GM12865 (cell line): ENCODE measurements at places on chromosomes 3 and 15.

GRCh38 chr15:43517354-43518196 is at the start of gene MAP1A:
TSS of gene MAP1A (plus strand) at chr15:43517608. CDS start at chr15:43521474, 3,866 bp downstream.
- no peak for DNase-seq

GRCh38 chr3:16396202-16396601 is 117.3 kb downstream of the RFTN1 start:
- no peak for DNase-seq

DNA sequence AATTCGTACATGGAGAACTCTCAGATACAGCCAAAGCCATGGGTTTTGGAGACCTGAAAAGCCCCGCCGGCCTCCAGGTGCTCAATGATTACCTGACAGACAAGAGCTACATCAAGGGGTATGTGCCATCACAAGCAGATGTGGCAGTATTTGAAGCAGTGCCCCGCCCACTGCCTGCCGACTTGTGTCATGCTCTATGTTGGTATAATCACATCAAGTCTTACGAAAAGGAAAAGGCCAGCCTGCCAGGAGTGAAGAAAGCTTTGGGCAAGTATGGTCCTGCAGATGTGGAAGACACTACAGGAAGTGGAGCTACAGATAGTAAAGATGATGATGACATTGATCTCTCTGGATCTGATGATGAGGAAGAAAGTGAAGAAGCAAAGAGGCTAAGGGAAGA is 23.5 kb downstream of the MYO5A start:
- DNase-seq: no peak

DNA sequence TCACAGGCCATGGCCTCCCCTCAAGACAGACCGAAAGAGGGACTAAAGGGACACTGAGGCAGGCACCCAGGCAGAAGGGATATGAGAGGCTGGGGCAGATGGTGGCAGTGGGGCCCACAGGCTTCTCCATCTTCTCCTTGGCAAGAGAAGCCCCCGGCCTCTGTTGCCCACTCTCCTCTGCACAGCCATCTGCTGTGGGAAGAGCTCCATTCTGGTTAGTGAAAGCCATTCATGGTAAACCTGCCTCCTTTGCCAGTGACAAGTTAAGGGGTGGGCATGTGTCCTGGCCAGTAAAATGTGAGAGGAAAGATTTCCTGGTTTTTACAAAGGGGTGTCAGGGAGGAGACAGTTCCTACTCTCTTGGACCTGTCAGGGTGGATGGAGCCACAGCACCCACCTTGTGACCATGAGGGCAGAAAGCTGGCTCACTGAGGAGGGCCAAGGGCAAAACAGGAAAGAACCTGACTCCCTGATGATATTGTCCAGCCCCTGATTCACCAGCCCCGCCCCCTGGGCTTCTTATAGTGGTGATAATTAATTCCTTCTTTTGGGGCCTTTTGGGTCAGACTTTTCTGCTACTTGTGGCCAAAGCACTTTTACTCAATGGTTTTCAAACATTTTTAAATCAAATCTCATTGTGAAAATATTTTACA is 130.4 kb upstream of the SMAD3 start:
- DNase-seq: no peak

DNA sequence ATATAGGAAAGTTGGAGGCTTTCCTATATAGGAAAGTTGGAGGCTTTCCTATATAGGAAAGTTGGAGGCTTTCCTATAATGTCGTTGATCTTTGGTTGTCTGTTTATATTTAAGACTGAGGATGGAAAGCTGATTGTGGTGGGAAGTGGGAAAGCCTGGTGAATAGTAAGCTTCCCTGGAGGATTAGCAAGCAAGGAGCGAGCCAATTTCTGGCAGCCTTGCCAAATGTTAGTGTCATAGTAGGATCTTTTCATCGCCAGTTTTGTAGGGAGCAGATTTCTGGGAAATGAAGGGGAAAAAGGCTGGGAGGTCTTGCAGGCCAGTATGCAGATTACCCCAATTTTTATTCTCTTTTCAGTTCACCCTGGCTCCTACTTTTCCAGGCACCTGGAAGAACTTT is 39.9 kb upstream of the CCNL1 start:
- DNase-seq: no peak

DNA sequence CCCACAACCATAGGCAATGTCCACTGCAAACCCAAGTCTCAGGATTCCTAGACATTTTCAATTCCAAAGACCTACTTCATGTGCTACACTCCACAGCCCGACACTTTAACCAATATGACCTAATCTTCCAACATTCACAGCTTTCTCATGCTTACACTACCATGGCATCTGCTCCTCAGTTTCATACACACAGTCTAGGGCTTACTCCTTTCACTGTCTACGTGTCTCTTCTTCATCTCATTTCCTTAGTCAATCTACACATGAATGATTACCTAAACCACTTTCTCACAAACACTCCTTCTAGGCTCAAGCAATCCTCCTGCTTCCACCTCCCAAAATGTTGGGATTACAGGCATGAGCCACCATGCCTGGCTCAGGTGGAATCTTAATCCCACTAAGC is 106.3 kb downstream of the STAG1 start:
- peak; percentile 11 for DNase-seq

DNA sequence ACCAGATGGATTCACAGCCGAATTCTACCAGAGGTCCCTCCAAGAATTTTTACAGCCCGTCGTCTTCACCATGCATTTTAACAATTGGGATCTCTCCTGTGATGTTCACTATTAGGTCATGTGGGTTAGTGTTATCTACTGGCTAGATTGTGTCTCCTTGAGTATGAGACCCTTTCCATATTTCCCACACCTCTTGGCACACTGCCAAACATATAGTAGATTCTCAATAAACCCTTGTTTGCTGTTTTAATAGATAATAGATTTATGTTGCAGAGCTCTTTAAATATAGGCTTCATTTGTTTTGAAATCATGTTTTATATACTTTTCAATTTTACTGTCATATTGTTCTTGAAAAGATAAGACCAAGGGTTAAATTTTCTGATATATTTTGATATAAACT is 34.9 kb upstream of the ADGRG7 start:
- DNase-seq: no peak

DNA sequence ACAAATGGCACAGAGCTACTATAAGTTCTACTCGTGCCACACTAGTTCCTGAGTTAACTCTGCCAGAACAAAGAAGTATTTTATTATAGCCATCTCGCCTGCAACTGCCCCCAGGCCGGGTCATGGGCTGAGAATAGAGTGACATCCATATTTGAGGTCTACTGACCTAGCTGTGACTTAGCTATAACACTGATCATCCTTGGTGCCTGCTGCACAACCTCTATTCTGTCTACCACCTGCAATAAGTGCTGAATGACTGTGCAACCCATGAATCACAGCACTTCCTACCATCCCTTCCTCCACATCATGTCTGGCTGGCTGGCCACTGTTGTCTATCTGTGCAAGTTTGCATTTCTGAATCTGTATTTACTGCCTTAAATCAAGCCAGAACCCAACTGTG is 506.5 kb upstream of the TBL1XR1 start:
- DNase-seq: no peak

DNA sequence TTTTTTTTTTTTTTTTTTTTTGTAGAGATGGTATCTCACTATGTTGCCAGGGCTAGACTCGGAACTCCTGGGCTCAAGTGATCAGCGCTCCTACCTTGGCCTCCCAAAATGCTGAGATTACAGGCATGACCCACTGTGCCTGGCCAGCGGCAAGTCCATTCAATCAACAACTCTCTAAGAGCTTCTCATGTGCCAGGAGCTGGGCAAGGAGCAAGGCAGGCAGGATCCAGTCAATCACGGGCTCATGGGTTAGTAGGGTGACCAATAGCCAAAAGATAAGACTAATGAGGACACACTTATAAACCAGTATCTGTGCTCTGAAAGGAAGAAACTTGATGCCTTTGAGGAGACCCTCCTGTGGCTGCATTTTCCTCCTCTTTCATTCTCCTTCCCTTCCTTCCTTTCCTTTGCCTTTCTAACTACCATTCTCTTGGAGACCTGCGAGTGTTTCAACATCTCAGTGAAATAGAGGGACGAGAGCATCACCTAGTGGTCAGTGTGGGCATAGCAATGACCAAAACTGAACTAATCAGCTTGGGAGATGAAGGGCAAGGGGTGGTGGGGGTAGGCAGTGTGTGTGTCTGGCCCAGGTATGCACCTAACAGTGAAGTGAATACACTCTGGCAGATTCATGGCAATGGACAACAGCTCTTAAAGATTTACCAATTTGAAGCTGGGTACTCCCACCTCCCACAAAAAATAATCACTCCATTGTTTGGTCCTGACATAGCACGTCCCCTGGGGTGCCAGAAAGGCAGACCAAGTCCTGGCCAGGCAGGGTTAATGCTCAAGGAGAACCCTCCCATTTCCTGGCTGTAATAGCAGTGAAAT is 6.3 kb downstream of the RPP25 start:
- peak; percentile 82 for DNase-seq

GRCh38 chr15:49273734-49274318 is 103.8 kb downstream of the GALK2 start:
- DNase-seq: no peak

DNA sequence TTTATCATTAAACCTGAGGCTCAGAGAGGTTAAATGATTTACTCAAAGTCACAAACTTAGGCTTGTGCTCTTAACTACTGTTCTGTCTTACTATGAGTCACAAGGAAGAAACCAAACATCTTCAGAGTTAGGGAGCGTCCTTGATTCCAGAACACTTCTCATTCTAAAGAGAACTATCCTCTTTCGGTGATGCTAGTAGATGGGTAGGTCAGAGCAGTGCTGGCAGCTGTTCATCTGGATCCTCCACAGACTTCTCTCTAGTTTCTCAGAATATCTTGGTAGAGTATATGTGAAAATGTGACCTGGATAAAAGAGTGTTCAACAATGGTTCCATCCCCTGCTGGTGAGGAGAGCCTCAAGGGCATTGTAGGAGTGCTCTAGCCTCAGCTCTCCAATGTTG is 3.3 kb downstream of the ARL6IP5 start:
- DNase-seq: peak; percentile 45

DNA sequence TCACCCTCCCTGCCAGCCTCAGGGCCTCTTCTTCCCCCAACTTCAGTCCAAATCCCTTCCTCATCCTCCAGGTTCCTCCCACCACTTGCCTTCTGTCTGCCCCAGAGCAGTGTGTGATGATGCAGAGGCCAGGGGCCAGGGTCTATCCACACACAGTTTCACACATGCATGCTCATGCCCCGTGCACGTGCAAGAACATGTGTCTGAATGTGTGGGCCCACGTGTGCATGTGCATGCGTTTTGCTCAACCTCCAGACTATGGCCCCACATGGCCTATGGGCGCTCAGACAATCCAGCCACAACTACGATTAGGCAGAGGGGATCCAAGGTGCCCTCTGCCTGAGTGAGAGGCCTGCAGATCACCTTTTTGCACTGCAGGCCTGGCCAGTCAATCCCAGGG is 32.3 kb upstream of the SLC6A1 start:
- no peak for DNase-seq

- peak; percentile 43 for DNase-seq
Observed at GRCh38 chr15:88467935-88468528, 524 bp downstream of the MRPS11 start.

DNA sequence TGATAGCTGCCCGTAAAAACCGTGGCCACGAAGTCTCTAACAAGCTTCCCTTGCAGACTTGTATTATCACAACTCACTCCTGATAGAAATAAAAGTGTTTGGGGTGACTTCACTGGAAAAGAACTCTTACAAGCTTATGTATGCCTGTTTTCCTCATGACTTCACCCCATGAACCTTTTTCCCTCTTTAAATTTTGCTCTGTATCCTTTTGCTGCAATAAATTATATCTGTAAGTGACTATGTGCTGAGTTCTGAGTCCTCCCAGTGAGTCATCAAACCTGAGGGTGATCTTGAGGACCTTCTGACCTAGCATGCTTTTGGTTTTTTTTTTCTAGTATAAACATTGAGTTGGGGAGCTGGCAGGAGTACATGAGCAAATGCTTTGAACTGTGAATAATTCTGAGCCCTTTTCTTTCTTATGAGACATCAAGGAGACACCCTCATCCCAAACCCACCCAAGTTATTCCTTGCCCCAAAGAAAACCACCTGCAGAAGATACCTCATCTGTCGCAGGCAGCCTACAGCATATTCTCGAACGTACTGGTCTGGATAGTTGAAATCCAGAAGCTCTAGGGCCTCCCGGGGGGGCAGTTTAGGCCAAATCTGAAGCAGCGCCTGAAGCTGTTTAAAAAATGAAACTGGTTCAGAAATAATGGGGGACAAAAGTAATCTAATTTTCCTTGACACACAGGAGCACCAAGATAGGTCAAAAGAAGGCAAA is 85.9 kb downstream of the FAIM start:
- no peak for DNase-seq

DNA sequence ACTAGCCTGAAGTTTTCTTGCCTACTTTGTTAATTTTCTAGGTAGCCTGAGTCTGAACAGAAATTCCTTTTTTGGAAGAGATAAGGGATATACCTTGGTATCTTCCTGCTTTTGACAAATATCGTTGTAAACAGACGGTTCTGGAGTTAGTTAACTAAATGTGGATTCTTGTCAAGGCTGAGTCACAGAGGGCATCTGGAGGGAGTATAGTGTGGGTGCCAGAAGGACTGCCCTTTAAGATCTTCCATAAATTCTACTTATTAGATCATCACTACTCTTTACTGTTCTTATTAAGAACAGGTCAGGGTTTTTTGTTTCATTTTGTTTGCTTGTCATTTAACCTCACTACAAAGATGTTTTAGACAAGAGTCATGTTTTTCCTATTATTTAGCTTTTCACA is 125.3 kb upstream of the SKOR1 start:
- DNase-seq: no peak

- DNase-seq: no peak
Observed at GRCh38 chr3:184733181-184733580, 21.3 kb upstream of the MAGEF1 start.

DNA sequence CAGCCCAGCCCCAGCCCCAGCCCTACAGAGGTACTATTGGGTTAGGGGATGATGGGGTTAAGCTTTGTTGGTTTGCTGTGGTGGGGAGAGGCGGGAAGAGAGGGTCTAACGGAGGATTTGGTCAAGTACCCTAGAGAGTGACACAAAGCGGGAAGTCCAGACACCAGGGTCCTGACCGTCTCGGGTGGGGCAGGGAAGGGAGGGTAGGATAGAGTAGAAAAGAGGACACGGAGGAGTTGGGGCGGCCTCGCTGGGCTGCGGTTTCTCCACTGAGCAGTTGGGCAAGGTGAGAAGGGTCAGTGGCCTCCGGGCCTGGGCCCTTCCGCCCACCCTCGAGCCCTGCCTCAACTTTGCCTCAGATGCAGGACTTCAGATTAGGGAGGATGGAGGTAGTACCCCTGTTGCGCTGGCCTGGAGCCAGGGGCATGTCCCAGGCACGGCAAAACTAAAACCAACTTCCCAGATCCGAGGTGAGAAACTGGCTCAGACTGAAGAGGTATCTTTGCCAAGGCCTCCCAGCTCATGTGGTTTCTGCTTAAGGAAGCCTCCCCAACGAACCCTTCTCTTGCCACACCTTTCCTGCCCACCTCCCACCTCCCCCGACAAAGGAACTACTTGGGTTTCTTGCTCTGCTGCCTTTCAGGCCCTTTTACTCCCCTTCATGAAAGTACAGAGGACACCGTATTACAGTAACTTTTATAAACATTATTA is 551 bp downstream of the PML start:
- DNase-seq: no peak

DNA sequence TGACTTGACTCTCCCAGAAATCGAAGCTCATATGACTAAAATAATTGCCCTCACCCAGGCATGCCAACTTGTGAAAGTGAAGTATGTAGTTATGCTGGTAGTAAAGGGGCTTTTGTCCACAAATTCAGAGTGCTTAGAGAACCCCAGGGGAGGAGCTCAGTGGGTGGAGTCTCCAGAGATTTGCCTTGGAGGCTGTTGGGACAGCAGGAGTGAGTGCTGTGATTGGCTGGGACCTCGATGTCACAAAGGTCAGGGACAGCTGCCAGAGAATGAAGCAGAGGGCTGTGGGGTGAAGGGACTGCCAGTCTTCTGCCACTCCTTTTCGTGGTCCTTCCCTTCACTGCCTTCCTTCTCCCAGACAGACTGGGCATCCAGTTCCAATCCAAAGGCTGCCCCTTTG is 49.8 kb downstream of the ZNF445 start:
- no peak for DNase-seq
